ENCODE measurements at places on chromosomes 7 and 10.

DNA sequence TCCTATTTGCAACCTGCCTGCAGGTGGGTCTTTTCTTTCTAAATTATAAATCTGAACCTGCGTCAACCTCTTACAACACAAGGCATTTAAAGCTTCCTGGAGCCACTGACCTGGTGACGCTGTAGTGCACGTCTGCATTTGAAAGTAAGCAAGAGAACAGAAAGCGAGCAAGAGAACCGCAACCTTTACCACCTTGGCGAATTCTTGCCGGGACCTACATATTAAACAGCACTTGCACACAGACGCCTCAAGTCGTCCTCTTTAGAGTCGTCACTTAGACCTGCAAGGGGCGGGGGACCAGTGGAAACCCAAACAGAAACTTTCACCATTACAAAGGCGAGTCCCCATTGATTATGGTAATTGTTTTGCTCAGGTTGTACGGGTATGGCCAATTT, 9.5 kb downstream of the GLI3 start:
- DNase-seq, result no peak

GRCh38 chr10:99779335-99779734, 3.1 kb upstream of the ABCC2 start:
- DNase-seq, result no peak

DNA sequence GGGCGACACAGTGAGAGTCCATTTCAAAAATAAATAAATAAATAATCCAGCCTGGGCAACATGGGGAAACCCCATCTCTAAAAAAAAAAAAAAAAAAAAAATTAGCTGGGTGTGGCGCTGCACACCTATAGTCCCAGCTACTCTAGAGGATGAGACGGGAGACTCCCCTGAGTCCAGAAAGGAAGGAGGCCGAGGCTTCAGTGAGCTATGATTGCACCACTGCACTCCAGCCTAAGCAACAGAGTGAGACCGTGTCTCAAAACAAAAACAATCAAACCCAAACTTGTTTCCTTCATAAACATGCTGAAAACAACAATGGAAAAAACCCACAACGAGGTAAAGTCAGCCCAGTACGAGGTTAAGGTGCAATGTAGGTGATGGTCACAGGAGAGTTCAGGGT, 1.2 kb downstream of the COX19 start:
- no peak for DNase-seq

DNA sequence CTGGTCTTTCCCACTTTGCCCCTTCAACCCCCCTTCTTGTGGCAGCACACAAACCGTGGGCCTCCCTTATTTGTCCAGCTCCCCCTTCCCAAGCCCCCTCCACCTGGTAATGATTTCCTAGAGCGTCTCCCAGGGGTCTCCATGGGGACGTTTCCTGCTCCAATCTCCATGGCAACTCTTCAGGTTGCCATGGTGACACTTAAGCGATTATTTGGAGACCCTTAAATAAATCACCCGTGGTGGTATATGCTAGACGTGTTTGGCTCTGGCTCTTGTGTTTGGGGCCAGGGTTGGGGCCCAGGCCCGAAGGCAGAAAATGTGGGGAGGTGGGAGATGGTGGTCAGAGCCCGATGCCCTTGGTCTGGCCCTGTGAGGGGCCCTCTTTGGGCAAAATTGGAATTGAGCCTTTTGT, 41.1 kb upstream of the DLG5 start:
- no peak for DNase-seq

- DNase-seq, result no peak
These were observed at the start of gene CTBP2 for GRCh38 chr10:125159932-125160855. TSS of gene CTBP2 (minus strand) at chr10:125160563.

GRCh38 chr7:16755397-16755796, 1.8 kb downstream of the TSPAN13 start:
- DNase-seq, result no peak

DNA sequence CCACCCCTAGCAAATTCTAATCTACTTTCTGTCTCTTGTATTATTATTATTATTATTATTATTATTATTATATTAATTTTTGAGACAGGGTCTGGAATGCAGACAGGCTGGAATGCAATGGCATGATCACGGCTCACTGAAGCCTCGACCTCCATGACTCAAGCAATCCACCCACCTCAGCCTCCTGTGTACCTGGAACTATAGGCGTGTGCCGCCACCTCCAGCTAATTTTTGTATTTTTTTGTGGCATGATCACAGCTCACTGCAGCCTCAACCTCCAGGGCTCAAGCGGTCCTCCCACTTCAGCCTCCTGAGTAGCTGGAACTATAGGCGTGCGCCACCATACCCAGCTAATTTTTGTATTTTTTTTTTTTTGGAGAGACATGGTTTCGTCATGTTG, 2.6 kb upstream of the TMEM139 start:
- no peak for DNase-seq

DNA sequence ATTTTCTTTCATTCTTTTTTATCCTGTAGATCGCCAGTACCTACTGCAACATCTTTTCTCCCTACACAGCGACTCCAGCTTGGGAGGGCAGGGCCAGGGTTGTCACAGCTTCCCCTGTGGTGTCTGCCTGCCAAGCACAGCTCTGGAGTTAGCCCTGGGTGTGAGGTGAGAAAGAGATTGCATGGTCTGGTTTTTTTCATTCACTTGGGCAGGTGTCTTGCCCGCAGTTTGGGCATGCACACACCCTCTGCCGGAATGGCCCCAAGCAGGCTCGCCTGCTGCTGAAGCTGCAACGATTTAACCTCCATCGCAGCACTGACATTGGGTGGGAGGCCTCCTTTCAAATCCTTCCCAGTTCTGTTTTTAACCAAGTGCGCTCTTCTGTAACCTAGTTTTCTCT, 132.8 kb downstream of the WNT2 start:
- no peak for DNase-seq

GRCh38 chr7:140668641-140669040, 4.1 kb upstream of the ADCK2 start:
- DNase-seq, result no peak

DNA sequence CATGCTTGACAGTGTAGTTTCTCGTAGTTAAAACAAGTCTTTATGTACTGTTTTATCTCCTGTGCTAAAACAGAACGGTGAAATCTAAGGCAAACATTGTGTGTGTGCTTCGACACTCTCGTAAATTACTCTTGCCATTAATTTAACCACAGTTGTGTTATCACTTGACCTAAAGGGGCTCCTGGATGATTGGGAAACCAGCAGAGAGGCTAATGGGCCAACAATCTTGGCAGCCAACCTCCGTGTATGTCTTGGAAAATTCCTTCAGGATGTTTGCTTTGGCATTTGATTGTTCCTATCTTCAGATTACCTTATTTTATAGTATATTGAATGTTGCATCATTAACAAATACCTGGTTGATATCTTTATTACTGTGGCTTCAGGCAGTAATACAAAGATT, 409.5 kb downstream of the SDK1 start:
- DNase-seq, result no peak

DNA sequence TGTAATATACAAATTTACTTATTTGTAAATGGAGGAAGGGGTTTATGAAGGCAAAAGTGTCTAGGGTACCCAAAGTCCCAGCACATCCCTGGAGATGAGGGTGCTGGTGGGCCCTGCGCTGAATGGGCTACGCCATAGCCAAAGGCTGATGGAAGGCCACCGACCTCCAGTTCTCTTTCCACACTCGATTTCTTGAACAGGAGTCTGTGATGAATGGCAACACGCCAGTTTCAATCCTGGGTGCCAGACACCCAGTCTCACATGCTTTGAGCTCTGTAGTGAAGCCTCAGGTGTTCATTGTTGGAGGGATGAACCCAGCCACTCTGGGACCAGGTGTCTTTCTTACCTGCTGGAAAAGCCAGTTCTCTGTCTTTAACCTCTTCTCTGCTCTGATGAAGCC, 752 bp downstream of the LRMDA start:
- DNase-seq, result no peak

DNA sequence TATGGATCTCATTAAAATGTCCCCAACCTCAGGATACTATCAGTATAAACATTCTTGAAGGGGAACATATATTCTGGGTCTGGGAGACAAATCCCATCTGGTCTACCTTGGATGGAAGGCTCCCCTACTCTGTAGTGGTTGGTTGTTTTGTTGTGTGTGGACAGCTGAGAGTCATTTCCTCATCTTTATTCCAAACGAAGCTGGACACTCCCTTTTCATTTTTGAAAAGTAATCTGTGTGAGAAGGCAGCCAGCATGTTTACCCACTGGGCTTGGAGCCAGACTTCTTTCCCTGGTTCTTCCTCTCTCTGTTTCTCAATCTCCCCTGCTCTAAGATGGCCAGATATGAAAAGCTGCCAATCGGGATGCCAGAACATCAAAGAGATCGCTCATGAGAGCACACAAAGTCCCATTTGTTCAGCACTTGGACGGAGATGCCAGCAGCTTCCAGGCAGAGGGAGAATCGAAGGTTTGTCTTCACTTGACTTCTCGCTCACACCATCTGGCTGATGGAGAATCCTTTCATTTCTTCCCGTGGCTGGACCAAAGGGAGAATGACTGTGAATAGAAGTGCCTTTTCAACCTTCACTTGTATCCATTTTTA, 108.1 kb upstream of the AGR3 start:
- no peak for DNase-seq

GRCh38 chr10:32982911-32983909, 25.2 kb upstream of the ITGB1 start:
- DNase-seq, result no peak

DNA sequence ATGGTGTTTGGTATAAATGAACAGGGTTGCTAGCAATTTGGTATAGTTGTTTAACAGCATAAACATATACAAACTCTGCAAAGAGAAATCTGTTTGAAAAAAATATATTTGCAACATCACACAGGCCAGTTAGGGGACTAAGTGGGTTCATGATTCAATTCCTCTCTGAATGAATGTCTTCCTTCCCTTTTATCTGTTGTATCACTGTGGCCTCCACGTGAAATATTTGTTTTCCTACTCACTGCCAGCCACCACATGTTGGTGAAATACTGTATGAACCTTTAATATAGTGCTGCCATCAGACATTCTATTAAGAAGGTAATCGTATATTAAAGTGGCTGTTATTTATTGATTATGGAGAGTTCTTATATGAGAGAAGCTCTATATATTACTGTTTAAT, 157.0 kb downstream of the ARID5B start:
- DNase-seq, result no peak

- no peak for DNase-seq
These were observed 571.9 kb downstream of the ACTR3B start for GRCh38 chr7:153331427-153331826.

GRCh38 chr7:142443216-142444010, 185.6 kb upstream of the PRSS58 start:
- no peak for DNase-seq

DNA sequence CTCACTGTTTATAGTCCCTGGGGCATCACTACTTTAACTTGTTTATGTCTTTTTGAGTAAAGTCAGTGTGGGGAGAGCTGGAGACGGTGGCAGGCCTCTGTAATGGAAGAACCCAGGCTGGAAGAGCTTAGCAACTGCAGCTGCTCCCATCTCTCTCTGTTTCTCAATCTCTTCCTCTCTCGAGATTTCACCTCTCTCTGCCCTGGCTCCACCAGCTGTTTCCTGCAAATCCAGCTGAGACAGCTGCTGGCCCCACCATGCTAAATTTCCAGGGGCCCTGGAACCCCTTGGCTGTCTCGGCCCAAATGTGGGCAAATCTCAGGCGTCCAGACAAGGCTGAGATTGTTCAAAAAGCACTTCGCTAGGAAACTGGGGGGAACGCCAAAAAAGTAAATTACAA, 25.8 kb upstream of the SLF2 start:
- DNase-seq, result no peak

GRCh38 chr7:18547509-18548187, 52.1 kb downstream of the HDAC9 start:
- DNase-seq, result no peak

GRCh38 chr10:24958091-24958720, 5.8 kb upstream of the PRTFDC1 start:
- DNase-seq, result no peak

- no peak for DNase-seq
These were observed 112.2 kb downstream of the LARP4B start for GRCh38 chr10:819326-819725.

GRCh38 chr10:11014671-11015445, 2.8 kb upstream of the CELF2 start:
- no peak for DNase-seq
